ENCODE measurements at places on chromosomes 2 and 18. TPM values are rescaled to one million over a fixed set of nuclear protein-coding genes. Genes with fewer than 3 reads are reported as not detected.

DNA sequence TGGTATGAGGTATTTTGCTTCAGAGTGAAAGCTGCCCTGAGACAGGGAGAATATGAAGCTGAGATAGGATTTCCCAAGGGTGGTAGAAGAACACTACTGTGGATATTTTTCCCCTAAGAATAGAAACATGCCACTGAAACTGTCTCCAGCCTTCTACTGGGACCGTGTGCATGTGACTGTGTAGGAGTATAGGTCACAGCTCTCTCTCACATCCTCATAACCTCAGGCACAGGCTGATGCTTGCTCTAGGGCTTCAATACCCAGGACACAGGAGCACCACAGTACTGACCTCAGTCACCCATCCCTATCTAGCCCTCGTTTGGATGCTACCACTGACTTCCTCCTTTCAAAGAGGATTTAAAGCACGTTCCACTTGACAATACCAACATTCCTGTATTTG is 67.2 kb downstream of the REV1 start:
- DNase-seq = no peak

DNA sequence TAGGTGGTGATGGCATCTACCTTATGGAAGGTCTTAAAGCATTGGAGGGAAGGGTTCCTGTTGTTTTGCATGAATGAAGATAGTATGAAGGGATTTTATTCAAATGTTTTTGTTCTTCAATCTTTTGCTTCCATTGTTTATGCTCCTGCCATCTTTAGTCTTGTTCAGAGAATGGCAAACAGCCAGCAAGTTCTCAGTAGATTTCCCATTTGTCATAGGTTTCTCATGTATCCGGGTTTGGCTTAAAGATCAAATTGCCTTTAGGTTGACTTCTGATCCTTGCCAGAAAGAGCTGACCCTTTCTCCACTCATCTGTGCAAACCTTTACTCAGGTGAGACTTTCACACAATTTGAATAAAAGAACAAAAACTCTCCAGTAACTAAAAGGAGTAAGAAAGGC is 44.2 kb upstream of the STAT4 start:
- no peak for DNase-seq

DNA sequence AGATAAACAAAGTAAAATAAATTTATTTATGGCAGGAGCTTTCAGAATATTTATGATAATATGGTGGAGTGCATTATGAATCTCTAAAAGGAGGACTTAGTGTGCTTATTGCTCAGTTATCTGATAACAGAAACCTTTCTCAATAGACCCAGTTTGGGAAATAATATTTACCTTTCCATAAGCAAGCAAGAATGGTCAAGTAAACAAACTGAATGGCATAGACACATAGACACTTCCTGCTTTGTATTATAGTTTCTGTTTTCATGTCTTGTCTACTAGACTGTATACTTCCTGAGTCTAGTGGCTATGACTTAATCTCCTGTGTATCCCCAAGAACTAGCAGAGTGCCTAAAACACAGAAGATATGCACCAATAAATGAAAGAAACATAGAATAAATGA is 87.8 kb downstream of the UPP2 start:
- DNase-seq = no peak

DNA sequence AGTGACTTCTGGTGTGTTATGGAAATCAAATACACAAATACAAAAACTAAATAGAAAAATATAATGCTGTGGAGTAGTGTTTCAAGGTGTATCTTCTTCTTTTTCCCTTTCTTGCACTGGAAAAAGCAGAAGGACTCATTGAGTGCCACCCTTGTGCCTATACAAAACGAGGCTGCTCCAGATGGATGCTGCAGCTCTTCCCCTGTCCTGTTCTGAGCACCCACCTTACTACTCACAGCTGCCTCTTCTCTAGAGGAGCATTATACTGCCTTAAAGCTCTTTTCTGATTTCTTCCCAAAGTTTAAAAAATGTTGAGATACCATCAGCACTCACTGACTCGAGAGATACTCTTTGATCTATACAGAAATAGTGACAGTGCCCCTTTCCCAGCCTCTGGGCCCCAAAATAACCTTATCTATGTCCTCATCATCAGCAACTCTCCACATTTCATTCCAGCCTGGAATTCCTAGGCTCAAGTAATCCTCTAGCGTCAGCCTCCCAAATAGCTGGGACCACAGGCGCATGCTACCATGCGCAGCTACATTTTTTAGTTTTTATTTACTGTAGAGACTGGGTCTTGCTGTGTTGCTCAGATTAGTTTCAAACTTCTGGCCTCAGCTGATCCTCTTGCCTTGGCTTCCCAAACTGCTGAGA is 1356.1 kb upstream of the NRXN1 start:
- no peak for DNase-seq

- DNase-seq = no peak
Measured at GRCh38 chr2:226366920-226367319, 432.7 kb downstream of the IRS1 start.

DNA sequence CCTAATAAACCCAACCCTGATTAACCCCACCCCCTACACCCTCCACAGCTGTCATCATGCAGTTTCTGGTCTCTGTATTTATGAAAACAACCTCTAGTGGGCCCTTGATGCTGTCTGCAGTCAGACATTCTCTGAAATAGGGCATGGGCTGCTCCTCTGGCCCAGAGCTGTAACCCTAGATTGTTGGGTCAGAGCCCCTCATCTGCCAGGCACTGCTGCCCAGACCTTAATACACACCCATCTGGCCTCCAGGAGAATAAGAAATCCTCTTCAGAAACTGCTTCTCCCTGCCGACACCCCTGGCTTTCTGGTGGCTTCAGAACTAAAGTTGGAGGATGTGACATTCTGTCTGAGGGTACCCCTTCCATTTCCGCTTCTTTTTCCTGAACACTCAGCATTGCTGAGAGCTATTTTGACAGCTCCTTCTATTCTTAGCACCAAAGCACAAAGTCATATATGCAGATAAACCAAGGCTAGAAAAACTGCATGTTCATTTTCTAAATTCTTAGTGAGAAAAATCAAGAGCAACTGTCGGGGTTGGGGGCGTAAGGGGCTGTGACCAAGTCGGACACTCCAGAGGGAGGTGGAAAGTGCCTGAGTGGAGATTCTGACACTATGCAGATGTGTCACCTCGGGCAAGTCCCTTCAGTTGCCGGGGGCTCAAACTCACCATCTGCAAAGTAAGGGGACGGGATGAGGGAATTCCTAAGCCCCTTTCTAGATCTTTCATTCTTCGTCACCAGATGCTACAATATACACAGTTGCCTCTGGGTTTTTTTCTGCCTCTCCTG is 28.7 kb downstream of the SRSF7 start:
- no peak for DNase-seq

GRCh38 chr18:8241731-8242130 is 367.5 kb upstream of the RAB12 start:
- DNase-seq = no peak

GRCh38 chr2:12543978-12544558 is 172.7 kb upstream of the TRIB2 start:
- DNase-seq = no peak

DNA sequence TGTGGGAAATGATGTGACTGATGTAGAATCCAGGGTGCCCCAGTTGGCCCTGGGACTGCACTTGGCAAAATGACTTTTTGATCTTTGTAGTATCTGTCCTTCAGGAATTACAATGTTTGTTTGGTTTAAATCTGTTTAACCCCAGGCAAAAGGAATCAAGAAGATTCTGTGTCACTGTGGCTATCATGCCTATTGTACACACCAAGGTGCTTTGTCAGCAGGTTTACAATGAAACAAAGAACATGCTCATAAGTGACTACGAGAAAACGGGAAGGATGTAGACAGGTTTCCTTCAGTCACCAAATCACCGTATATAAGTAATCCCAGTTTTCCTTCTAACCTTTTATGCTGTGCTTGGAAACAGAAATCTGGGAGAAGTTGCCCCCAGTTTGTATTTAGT is 109.5 kb downstream of the RTN4 start:
- no peak for DNase-seq

DNA sequence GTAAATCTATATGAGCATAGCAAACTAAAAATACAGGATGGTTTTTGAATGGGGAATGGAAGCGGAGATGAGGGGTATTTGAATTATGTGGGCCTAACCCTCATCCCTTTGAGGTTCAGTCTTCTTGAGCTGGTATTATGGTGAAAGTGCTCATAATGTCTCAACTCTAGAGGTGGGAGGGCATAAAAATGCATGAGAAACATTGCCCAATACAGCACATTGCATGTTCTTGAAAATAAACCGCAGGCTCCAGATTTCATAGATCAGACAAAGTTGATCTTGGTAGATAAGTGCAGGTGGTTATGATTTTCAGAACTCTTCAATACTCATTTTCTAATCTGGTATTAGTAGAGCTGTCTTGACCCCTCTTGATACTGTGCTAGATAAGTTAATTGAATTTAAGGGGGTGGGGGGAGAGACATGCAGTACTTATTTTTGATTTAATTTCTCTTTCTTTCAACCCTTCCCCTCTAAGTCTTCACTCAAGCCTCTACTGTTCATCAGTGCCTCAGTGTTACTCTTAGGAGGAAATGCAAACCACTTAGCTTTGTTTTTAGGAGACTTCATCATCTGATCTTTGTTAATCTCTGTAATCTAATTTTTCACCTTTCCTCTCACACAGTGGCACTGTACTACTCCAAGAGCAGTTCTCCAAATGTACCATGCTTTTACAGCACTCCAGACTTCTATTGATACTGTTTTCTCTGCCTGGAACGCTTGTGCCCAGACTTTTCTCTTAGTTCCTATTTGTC is 22.2 kb downstream of the XRCC5 start:
- DNase-seq = no peak

GRCh38 chr2:234676109-234676782 is 179.4 kb upstream of the ARL4C start:
- DNase-seq = no peak

GRCh38 chr18:11089931-11090715 is 59.2 kb downstream of the PIEZO2 start:
- DNase-seq = no peak

DNA sequence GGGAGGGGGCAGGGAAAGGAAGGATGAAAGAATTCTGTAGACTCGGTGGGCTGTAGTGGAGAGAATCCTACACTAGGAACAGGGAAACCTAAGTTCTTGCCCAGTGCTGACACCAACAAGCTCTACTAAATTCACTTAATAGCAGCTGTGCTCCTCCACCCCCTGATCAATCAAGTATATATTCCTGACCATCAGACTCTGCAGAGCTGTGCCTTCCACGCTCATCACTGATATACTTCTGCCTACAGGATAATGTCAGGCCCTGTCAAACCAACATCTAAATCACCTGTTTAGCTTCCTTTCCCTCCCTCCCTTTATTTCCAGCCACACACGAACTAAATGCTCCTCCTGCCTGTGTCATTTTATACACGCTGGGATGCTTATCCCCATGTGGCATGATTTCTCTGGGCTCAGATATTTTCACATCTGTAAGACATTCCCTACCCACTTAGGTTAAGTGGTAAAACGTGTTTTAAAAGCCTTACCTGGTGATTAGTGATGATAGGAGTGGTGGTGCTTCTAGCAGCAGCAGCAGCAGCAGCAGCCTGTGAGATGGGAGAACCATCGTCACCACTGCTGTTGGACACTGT is 301.9 kb downstream of the LRRTM1 start:
- DNase-seq = no peak

DNA sequence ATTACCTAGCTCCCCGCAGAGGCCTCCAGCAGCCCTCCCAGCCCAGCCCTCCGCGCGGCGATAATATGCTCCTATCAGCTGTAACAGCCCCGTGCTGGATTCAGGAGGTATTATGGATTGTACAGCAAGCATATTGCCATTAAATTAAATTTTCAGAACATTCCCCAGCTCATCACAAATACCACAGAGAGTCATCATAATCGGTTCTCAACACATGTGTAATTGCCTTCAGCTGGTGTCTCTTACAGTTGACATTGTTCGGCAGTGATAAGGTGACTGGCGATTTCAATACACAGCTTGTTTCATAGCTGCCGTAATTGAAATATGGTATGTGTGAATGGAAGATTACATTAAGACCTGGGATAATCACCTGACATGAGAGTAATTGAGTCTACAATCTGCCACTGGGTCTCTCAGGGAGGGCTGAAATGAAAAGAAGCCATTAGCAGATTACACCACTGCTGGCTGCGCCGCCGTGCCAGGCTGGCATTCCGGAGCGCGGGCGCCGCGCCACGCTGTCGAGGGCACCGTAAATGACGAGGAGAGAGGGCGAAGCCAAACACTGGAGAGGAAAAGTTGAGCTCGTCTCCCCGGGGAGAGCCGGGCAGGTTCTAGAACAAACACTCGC is 549.4 kb upstream of the SALL3 start:
- no peak for DNase-seq

DNA sequence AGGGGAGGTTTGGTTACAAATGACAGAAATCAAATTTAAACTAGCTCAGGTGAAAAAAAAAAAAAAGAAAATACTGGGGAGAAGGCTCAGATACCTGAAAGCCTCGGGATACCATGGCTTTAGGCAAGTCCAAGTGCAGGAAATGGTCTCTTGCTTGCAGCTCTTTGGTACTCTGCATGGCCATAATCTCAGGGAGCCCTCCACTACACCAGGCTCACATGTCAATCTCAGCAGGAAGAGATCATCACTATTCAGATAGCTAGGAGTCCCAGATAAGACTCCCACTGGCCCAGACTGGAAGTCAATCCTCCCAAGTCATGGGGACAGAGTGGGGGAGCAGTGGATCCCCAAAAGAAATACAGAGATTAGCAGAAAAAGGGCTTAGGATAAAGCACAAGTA is 64.8 kb upstream of the RALBP1 start:
- no peak for DNase-seq

DNA sequence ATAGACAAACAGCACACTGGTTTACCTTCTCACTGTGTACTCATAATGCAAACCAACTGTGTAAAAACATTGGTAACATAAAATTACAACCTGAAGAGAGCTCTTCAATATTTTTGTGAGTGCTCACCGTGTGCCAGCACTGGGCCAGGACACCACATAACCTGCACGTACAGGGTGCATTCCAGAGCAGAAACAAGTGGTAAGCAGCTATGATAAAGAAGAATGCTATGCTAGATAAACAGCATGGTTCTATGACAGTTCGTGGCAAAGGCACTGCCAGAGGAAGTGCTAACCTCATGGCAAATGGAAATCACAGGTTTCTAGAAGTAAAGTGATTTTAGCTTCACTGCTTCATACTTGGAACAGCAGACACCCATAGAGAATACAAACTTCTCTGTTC is 343.5 kb downstream of the MTX2 start:
- no peak for DNase-seq

DNA sequence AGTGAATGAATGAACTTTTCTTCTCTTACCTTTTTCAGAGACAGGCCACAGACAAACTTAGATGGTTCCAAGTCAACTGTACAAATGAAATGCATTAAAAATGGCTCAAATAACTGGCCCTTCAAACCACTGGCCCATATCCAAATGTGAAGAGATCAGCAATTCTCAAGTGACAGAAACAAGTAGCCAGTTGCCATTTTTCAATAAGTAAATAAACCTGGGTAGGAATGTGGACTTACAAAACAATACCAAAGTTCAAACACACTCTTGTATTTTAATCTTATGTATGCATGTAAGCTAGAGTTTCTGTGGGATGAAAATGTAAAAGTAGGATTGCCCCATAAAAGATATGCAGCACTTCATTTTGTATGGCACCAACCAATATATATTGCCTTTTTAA is 129.2 kb downstream of the MEP1B start:
- no peak for DNase-seq

GRCh38 chr2:23900541-23901322 is 26.2 kb downstream of the ATAD2B start:
- DNase-seq = peak; percentile 5

- DNase-seq = no peak
Measured at GRCh38 chr2:110869472-110870446, 137.4 kb downstream of the ACOXL start.

The PKDCC gene
- total RNA-seq = 133 TPM

The GCKR gene
- not detected for total RNA-seq

The AQP12A gene
- not detected for total RNA-seq

The IKZF2 gene
- total RNA-seq = 29.3 TPM

The ATP8B1 gene
- total RNA-seq = 0.15 TPM

The DUSP2 gene
- total RNA-seq = not detected

Measured in neural progenitor cell (in vitro differentiated cells).